Type B pancreatic cell (in vitro differentiated cells): ENCODE measurements at places on chromosomes 2 and 18. TPM values are rescaled to one million over a fixed set of nuclear protein-coding genes. Genes with fewer than 3 reads are reported as not detected.

Gene CD8B2
- total RNA-seq: 0.31 TPM in 2 replicates

DNA sequence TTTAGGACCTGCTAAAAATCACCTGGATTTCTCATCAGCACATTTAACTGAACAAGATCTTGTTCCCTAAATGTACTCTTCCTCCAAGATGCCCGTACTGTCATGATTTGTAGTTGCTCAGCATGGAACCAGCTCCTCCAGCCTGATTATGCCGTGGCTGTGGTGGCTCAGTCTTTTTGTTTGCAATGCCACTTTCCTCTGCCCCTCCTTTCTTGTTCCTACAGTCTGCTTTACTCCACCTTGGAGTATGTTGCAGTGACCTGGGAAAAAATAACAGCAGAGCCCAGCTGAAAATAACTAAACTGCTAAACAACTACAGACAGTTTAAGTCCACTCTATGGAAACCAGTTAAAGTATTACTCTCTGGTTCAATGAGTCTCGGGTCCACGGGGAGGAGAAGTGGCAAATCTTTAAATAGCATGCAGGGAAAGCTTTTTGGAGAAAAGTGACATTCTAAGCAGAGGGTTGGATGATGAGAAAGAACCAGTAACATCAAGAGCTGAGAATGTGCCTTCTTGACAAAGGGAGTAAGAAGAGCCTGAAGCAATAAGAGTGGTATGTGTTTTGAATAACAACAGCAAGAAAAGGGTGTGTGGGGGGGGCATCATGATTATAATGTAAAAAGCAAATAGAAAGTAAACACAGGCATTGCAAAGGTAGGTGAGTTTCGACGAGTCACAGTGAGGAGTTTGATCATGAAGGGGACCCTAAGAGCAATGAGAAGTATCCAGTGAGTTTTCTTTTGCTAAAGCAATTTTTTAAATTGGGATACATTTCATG, 225.7 kb downstream of the TMX3 start:
- DNase-seq: no peak
- H3K27me3 ChIP-seq: no peaks in the 10 kb centered on the region
- H3K27ac ChIP-seq: peak overlapping the region; percentile 42
- H3K36me3 ChIP-seq: no peaks in the 10 kb centered on the region

Gene FEV
- 12.5 and 51.1 TPM in 2 replicates for total RNA-seq

DNA sequence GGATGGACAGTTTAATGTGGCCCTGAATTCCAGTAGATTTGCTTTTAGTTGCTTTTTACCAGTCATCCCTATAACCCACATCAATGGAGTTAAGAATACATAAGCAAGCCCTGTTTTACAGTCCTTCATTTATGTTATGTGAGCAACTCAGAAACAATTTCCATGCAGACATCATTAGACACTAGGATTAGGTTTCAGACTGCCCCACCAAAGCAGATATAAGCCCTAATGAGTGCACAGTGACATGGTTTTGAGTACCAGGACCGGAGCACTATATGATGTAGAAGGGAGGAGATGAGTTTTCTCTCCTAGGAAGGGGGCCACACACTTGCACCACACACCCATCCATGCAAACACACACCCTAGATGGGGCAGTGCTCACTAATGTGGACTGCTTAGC, 15.5 kb downstream of the KCNS3 start:
- no peak for DNase-seq
- H3K27me3 ChIP-seq: no peaks in the 10 kb centered on the region
- H3K4me1 ChIP-seq: no peaks in the 10 kb centered on the region
- no peaks in the 10 kb centered on the region for H3K36me3 ChIP-seq
- H3K27ac ChIP-seq: no peak overlapping the region
- H3K4me3 ChIP-seq: no peak overlapping the region

- no peaks in the 10 kb centered on the region for H3K36me3 ChIP-seq
- DNase-seq: no peak
- peaks cover 4% of the 10 kb centered on the region for H3K27me3 ChIP-seq
These were observed 24.9 kb downstream of the CIDEA start for GRCh38 chr18:12278741-12279682.

Gene KCNG2
- total RNA-seq: 0.29 TPM in 1 of 2 replicates, not detected in the other

GRCh38 chr2:210859314-210859713, 302.9 kb downstream of the CPS1 start:
- DNase-seq: no peak
- peaks cover 4% of the 10 kb centered on the region for H3K27me3 ChIP-seq
- H3K36me3 ChIP-seq: no peaks in the 10 kb centered on the region
- no peak overlapping the region for H3K4me3 ChIP-seq
- H3K4me1 ChIP-seq: peaks cover 10% of the 10 kb centered on the region

GRCh38 chr2:134601264-134601663, 117.5 kb downstream of the TMEM163 start:
- no peak overlapping the region for H3K27ac ChIP-seq
- peaks cover 9% of the 10 kb centered on the region for H3K27me3 ChIP-seq
- peaks cover 5% of the 10 kb centered on the region for H3K4me1 ChIP-seq
- DNase-seq: no peak

Gene NDUFV2
- total RNA-seq: 122 and 135 TPM in 2 replicates

Gene IMPA2
- total RNA-seq: 53.6 and 56.3 TPM in 2 replicates

Gene ANTXR1
- 32.3 and 69.5 TPM in 2 replicates for total RNA-seq

- H3K4me3 ChIP-seq: peak overlapping the region; percentile 93
- peaks cover 17% of the 10 kb centered on the region for H3K4me1 ChIP-seq
- peaks cover 12% of the 10 kb centered on the region for H3K36me3 ChIP-seq
- H3K27me3 ChIP-seq: no peaks in the 10 kb centered on the region
- H3K27ac ChIP-seq: peak overlapping the region; percentile 83
These were observed 1.5 kb downstream of the MSH6 start for GRCh38 chr2:47784352-47784851.

- no peaks in the 10 kb centered on the region for H3K27me3 ChIP-seq
- H3K4me3 ChIP-seq: no peak overlapping the region
These were observed 76.4 kb downstream of the AP1S3 start for GRCh38 chr2:223760838-223761502.

DNA sequence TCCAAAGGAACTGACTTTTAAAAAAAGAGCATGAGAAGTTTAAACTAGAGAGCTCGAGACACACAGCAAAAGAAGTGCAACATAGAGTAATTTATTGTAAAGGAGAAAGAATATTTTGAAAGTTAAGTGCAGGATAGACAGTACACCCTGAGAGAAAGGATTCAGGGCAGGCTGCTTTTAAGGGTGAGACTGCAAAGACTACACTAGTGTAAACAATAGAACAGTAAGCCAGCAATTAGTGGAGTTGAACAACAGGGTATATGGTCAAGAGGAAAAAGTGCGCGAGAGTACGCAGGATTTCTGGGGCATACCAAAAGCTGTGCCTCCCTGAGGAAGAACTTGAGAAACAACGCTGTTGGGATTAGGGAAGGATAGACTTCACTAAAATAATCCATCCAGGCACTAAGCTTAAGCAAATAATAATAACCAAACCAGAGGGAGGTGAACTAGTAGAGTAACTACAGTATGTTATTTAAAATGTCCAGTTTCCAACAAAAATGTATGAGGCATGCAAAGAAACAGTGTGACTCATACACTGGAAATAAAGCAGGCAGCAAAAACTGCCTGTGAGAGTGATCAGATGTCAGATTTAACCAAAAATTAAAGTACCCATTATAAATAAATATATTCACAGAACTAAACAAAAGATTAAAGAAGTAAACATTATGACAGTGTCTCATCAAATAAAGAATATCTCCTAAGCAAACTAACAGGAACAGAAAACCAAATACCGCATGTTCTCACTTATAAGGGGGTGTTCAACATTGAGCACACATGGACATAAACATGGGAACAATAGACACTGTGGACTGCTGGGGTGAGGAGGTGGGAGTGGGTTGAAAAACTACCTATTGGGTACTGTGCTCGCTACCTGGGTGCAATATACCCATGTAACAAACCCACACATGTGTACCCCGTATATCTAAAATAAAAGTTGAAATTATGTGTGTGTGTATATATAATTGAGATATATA, 40.5 kb upstream of the EMILIN2 start:
- no peak overlapping the region for H3K27ac ChIP-seq
- H3K27me3 ChIP-seq: no peaks in the 10 kb centered on the region
- no peak overlapping the region for H3K4me3 ChIP-seq
- no peak for DNase-seq

Gene GKN2
- 0.92 TPM in 1 of 2 replicates, not detected in the other for total RNA-seq

GRCh38 chr18:36771245-36771644, 57.6 kb downstream of the TPGS2 start:
- no peak for DNase-seq
- no peak overlapping the region for H3K27ac ChIP-seq
- no peaks in the 10 kb centered on the region for H3K27me3 ChIP-seq
- no peaks in the 10 kb centered on the region for H3K4me1 ChIP-seq

DNA sequence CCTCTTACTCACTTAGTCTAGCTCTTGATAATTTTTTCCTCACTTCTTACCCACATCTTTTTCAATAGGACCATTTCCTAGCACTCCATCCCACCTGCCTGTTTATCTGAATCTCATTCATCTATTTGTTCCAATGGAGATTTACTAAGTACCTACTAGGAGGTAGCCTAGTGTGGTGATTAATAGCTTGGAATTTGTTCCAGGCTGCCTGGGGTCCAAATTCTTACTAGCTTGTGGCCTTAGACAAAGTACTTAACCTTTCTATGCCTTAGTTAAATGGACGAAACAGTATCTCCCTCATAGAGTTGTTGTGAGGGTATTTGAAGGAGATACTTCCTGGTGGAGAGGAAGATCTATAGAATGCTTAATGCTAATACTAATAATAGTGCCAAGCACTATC, 42.9 kb upstream of the SERTAD2 start:
- no peaks in the 10 kb centered on the region for H3K27me3 ChIP-seq
- H3K36me3 ChIP-seq: no peaks in the 10 kb centered on the region
- no peak overlapping the region for H3K27ac ChIP-seq
- peaks cover 26% of the 10 kb centered on the region for H3K4me1 ChIP-seq
- no peak for DNase-seq
- no peak overlapping the region for H3K4me3 ChIP-seq

GRCh38 chr2:127183771-127184170, 36.3 kb downstream of the CYP27C1 start:
- H3K36me3 ChIP-seq: no peaks in the 10 kb centered on the region
- no peak overlapping the region for H3K27ac ChIP-seq
- no peak overlapping the region for H3K4me3 ChIP-seq
- no peak for DNase-seq
- H3K4me1 ChIP-seq: no peaks in the 10 kb centered on the region

GRCh38 chr2:233098618-233099017, 38.5 kb downstream of the INPP5D start:
- H3K36me3 ChIP-seq: no peaks in the 10 kb centered on the region
- H3K27me3 ChIP-seq: peaks cover 11% of the 10 kb centered on the region
- no peak for DNase-seq

GRCh38 chr18:2889761-2890192, 43.0 kb downstream of the EMILIN2 start:
- no peak overlapping the region for H3K4me3 ChIP-seq
- no peaks in the 10 kb centered on the region for H3K27me3 ChIP-seq
- H3K27ac ChIP-seq: no peak overlapping the region

Gene OTX1
- total RNA-seq: 10.4 and 31.9 TPM in 2 replicates

GRCh38 chr2:20565623-20566236, 85.2 kb downstream of the HS1BP3 start:
- no peaks in the 10 kb centered on the region for H3K36me3 ChIP-seq
- peaks cover 26% of the 10 kb centered on the region for H3K4me1 ChIP-seq
- no peaks in the 10 kb centered on the region for H3K27me3 ChIP-seq
- no peak overlapping the region for H3K27ac ChIP-seq
- H3K4me3 ChIP-seq: no peak overlapping the region

Gene NGEF
- total RNA-seq: 20.7 and 77.3 TPM in 2 replicates

DNA sequence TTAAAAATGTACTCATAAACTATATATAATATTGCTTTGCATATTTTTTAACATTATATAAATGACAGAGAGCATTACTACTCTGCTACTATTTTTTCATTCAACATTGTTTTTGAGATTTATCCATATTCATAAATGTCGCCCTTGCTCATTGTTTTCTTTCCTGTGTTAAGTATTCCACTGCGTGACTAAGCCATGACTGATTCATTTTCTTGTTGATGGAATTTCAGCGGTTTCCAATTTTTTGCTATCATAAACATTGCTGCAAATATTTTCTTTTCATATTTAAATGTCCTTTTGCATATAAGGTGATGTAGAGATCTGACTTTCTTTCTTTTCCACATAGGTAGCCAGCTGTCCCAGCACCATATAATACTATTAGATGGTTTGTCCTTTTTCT, 57.6 kb downstream of the SFXN5 start:
- no peak for DNase-seq
- no peaks in the 10 kb centered on the region for H3K4me1 ChIP-seq
- H3K36me3 ChIP-seq: peaks cover 1% of the 10 kb centered on the region
- no peak overlapping the region for H3K27ac ChIP-seq
- no peak overlapping the region for H3K4me3 ChIP-seq

- H3K27ac ChIP-seq: no peak overlapping the region
- no peaks in the 10 kb centered on the region for H3K36me3 ChIP-seq
- no peaks in the 10 kb centered on the region for H3K4me1 ChIP-seq
- no peak overlapping the region for H3K4me3 ChIP-seq
- no peak for DNase-seq
These were observed 14.0 kb downstream of the HOXD1 start for GRCh38 chr2:176202491-176202890.

Gene CNGA3
- 3.7 and 6.8 TPM in 2 replicates for total RNA-seq

Gene CABLES1
- total RNA-seq: 11.4 and 31.1 TPM in 2 replicates

- H3K27ac ChIP-seq: no peak overlapping the region
- DNase-seq: no peak
- H3K4me1 ChIP-seq: no peaks in the 10 kb centered on the region
- no peaks in the 10 kb centered on the region for H3K27me3 ChIP-seq
- H3K4me3 ChIP-seq: no peak overlapping the region
These were observed 127.4 kb downstream of the NOL4 start for GRCh38 chr18:34097312-34097711.

Gene GALNT14
- total RNA-seq: 5.7 and 7.4 TPM in 2 replicates
